ENCODE measurements at places on chromosomes 3 and 15.
A peak's percentile ranks its signal among the peaks of the same experiment; 100 is the strongest.

- DNase-seq: no peak
Observed at GRCh38 chr3:79564192-79564591, 203.6 kb downstream of the ROBO1 start.

DNA sequence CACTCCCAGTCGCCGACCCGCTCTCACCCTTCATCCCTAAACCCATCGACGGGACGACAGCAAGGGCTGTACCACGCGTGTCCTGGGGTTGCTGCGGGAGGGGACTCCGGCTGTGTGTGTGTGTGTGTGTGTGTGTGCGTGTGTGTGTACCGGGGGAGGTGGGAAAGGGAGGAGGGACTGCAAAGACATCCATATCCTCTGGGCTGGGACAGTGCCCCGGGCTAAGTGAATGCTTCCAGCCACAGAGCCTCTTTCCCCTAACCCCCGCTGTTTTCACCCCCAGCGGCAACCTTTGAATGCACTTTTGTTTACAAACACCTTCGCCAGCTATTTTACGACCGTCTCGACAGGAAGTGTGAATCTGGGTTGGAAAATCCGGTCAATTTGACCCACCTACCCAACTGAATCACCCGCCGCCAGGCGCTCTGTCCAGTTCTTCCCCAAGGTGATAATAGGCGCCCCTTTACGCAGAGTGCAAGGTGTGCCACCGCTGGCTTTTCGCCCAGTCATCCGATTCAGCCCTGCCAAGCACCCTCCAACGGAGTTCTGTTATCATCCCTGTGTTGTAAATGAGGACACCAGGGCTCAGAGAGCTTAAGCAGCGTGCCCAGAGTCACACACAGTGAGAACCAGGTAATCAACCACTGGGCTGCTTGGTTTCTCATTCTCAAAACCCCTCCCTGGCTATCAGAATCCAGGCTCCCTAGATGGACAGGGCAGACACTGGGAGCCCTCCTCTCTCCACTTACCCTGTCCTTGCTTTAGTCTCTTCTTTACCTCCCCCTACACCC is 739 bp upstream of the AMOTL2 start:
- DNase-seq: no peak

- no peak for DNase-seq
Observed at GRCh38 chr3:24278543-24278942, 216.1 kb downstream of the THRB start.

DNA sequence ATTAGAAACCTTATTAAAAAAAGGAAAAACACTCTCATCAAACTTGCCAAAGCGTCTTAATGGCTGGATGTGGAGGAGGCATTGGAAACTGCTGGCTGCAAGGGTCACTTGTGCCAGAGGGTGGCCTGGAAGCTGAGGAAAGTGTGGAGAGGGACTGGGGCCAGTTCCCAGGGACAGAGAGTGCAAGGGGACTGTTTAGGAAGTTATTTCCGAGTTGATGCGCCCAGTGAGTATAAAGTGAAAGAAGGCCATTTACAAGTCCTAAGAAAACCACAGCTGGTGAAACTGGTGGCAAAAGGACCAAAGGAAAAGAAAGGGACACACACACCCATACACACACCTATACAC is 7.2 kb upstream of the KCTD6 start:
- no peak for DNase-seq

GRCh38 chr15:54719325-54719724 is 477.4 kb downstream of the RSL24D1 start:
- no peak for DNase-seq

DNA sequence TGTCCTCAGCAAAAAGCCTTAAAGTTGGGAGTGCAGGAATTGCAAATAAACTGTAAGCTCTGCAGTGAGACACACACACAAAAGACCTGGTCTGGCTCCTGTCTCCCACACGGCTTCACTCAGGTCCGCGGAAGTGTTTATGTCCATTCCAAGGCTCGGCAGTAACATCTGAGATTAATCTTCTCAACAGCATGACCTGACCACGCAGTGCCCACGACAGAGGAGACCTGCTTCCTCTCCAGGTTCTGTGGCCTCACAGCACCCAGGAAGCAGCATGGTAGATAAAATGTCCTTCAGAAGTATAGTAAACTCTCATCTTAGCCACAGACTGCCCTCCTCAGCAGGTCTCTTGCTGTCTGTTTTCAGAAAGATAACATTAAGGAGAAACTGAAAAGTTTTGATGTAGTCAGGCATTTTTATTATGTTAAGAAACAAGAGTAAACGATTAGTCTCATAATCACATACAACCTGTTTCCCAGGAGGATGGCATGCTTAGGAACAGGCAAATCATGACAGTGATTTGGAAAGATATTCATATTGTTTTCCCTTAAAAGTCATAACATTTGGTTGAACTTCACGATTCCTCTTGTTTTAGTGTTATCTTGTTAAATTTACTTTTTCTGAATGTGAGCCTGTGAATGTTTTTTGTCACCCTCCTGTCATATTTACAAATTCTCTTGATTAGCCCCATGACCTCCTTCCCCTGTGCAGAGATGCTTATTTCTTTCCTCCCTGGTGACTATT is 34.6 kb downstream of the CD200R1L start:
- DNase-seq: no peak

GRCh38 chr3:99957151-99957796 is 139.6 kb downstream of the CMSS1 start:
- no peak for DNase-seq

GRCh38 chr15:83323296-83323711 is 38.8 kb upstream of the BNC1 start:
- DNase-seq: no peak

DNA sequence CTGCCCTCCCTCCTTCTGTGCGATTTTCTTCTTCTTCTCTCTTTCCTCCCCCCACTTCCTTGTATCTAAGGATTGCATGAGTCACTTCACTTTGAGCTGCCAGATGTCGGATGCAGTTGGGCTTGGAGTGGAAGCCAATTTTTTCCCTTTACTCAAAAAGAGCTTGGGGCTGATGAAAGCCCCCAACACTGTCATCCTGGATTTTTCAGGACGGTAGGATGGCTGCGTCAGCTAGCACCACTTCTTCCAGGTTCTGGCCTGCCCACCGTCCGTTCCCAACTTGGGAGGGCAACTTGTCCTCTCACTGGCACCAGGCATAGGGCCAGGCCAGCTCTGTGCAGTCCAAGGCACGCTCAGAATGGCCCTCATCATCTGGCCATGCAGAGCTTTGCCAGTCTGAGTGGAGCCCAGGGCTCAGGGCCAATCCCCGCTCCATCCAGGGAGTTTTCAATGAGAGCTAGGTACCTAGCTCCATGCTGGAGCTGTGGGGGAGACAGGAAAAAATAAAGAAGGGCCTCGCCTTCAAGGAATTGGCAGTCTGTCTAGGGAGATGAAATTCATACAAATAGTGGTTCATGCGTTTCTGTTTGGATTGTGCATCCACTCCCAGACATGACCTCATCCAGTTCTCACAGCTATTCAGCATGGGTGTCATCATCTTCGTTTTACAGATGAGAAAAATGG is 47.7 kb upstream of the INSYN1 start:
- no peak for DNase-seq

DNA sequence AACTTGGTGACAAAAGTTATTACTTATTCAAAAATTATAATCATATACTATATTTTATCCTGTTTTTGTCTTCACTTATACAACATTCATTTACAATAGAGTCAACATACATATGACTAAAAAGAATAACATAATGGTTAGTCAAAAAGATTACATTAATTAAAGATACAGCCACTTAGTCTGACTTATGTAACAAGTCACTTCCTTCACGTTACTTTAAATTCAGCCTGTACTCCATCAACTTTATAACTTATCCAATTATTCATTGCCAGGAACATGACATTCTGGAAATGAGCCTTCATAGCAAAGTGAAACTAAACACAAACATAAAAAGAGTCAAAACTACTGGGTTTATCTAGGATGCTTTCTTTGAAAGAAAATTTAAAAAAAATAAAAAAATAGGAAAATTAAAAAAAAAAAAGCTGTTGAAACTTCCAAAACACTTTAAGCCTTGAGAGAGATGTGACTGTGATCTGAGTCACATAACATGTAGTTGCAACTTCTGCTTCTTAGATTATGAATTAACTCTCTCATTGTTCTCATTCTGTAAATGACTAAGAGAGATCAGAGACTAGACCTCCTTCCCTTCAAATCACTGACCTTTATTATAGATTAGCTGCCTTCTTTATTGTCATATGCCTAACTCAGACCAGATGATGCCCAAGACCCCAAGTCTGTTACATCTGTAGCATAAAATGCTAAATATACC is 107.8 kb downstream of the MYRIP start:
- no peak for DNase-seq

GRCh38 chr15:73996267-73996666 is 1.8 kb downstream of the PML start:
- no peak for DNase-seq

DNA sequence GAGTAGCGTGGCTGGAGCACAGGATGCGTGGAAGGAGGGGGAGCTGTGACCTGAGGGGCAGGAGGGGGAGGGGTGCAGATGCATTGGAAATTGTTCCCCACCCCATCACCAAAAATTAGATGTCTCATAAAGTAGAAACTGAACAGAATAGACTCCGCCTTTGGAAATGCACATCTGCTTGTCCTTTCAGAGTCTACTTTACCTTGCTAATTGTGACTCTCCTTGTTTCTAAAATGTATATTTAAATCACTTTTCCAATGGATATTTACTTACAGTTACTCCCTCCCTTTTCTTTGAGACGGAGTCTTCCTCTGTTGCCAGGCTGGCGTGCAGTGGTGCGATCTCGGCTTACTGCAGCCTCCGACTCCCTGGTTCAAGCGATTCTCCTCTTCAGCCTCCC is 30.6 kb downstream of the SPG21 start:
- no peak for DNase-seq

DNA sequence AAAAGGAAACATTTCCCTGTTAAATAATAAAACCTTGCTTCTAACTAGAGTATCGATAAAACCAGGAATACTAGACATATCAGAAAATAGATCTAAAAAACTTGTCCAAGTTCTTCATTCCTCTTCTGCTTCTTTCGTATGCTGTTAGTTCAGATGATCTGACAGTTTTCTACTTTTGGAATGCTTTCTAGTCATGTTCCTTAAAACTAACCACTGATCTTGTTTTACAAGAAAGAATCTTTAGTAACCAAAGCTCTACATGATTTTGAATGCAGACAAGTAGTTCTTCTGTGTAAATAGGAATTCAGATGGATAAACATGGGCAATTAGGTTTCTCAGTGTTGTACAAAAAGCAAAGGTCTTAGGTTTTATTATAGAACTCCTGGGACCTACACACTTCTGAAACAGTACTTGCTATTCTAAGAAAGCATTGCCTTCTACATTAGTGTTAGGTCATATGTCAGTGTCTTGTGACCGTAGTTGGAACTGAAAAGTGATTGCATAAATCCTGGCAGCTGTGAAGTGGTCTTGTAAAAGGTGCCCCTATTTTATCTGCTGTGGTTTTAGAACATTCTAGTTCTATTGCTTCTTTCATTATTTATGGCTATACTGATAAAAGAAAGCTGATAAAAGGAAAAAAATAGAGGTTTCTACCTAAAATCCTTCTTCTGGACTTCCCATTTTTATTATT is 40.7 kb downstream of the SNRK start:
- peak; percentile 9 for DNase-seq

- no peak for DNase-seq
Observed at GRCh38 chr3:123755085-123755484, 129.0 kb downstream of the MYLK start.

DNA sequence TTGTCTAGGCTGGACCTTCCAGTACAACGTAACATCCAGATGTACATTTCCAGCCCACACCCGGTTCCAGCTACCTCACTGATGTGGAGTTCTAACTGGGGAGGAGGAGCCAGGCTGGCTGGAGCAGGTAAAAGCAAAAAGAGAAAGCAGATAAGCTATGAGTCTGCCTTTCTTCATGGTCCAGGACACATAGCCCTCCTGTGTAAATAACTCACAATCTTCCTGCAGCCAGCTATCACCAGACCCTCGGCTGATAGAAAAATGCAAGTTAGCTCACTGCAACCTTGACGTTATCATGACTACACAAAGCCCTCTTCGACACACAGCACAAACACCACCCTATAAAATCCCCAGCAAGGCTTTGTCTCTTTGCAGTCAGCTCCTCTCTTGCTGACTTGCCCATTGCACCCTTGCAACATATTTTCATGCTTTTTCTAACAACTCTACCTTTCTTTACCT is 20.5 kb upstream of the ELP6 start:
- DNase-seq: no peak

DNA sequence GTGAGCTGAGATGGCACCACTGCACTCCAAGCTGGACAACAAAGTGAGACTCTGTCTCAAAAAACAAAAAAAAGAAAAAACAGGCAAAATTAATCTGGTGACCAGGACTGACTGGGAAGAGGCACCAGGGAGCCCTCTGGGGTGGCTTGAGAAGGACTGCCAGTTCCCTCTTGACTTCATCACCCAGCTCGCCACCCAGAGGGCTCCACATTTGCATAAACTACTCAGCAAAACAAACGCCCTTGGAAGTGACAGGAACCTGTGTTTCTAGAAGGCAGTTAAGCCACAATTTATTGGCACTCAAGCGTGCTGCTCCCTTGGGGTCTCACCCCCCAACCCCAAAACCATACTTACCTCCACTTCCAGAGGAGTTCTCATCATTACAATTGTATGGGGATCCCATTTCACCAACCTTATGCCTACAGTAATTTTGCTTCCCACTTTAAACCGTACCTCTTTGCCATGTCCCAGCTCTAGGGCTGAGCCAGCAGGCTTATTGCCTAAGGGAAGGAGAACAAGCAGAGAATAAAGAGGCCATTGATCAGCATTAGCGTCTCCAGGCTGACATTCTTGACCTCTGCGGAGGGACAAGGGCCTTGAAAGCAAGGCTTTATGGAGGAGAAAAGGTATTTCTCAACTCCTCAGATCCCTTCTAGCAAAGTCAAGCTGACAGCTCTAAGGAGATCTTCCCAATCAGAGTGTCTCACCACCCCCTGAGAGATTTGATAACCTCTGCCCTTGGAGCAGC is 357.4 kb downstream of the SHQ1 start:
- DNase-seq: no peak
